Spinal cord (tissue), 10 donors: ENCODE measurements at places on chromosomes 4 and X.

GRCh38 chrX:37652589-37653231, 32.9 kb upstream of the XK start:
- no peak for DNase-seq

DNA sequence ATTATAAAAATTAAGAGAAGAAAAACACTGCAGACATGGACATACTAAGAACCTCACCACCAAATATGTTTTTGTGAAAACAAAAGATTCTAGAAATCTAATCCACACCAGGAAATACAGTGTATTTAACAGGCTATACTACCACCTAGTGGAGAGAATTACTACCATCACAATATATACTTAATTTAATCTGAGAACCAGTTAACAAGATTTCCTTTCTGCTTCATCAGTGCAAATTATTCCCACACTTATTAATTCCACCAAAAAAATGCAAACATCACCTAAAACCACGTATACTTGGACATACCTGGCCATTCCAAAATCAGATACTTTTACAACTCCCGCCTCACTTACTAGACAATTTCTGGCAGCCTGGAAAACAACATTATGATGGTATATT, 7.0 kb upstream of the TXK start:
- DNase-seq = peak; percentile 66

- DNase-seq = no peak
Measured at GRCh38 chrX:139126493-139126892, 404.0 kb upstream of the F9 start.

- no peak for DNase-seq
Measured at GRCh38 chr4:117357437-117357836, 272.1 kb upstream of the TRAM1L1 start.

- no peak for DNase-seq
Measured at GRCh38 chrX:100658941-100659381, 15.0 kb downstream of the SRPX2 start.

GRCh38 chrX:46722742-46723568, 36.0 kb downstream of the SLC9A7 start:
- no peak for DNase-seq

- no peak for DNase-seq
Measured at GRCh38 chr4:163440040-163440439, 33.5 kb downstream of the TKTL2 start.
